ENCODE measurements at places on chromosomes 11 and 22.

DNA sequence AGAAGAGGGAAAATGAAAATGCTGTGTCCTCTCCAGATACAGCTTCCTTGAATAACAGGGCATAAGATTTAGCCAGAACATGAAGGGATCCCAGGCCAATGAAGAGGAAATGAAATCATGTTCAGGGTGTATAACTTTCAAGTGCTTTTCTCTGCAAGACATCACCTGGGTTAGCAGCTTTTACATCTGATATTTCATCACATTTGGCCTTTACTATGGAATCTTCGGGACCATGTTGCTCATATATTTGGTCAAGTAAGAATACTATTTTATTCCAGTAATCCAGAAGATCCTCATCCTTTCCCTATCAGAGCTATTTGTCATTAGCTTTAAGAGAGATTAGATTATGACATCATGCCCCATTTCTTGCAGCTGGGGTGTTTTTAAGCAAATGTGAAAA lies 66.3 kb upstream of the OR5AK2 start:
- no peak for DNase-seq

DNA sequence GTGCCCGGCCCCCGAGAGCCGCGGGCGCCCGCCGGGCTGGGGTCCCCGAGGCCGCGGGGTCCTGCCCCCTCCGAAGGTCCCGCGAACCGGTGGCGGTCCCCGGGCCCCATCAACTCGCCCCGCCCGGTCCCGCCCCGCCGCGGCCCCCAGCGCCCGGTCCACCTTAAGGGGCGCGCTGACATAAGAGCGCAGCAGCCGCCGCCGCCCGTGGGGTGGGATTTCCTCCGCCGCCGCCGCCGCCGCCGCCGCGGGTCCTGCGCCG lies at the start of gene ZDHHC8:
Gene ZDHHC8 (plus strand): TSS at position 208 of the 262 bp plus-strand sequence. CDS start 144 bp downstream, outside the sequence.
- peak; percentile 64 for DNase-seq

DNA sequence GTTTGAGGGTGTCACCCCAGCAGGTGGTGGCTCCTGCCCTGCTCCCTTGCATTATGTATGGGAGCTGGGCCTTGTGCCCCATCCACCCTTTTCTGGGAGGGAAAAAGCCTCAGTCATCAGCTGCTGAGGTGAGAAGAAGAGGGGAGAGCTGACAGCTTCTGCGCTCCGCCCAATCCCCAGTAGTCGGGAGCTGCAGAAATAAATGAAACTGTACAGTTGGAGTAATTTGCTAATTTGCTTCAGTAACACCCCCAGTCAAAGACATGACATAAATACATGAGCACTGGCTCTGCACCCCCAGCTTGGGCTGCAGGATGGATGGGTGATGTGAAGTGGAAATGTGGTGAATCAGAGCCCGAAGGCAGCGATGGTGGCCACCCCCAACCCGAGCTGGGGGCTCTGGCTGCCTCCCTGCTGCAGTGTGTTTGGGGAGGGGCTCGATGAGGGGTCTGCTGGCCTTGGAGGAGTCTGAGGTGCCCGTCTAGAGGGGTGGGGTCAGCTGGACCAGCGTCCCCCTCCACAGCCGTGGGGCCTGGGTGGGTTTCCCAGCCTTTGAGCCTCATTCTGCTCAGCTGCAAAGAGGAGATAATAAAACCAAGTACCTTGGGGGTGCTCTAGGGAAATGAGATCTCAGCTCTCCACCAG lies 59.2 kb downstream of the MPPED1 start:
- DNase-seq, result no peak

DNA sequence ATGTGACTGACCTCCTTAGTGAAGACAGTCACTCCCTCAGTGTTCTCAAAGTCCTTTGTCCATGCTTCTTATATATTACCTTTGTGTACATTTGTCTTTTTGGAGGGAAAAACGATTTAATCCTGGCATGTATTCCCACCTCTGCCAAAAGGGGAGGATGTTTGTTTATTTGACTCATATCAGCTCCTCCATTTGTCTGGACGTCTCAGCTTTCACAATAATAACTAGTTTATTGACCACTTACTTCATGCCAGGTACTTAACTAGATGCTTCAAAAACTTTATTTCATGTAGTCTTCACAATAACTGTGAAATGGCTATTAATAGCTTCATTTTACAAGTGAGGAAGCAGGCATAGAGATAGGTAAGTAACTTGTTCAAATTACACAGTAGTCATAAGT lies 5.3 kb downstream of the TBCEL start:
- no peak for DNase-seq

- DNase-seq, result peak; percentile 76
Measured at GRCh38 chr11:43905813-43906241, 25.2 kb downstream of the ALKBH3 start.

DNA sequence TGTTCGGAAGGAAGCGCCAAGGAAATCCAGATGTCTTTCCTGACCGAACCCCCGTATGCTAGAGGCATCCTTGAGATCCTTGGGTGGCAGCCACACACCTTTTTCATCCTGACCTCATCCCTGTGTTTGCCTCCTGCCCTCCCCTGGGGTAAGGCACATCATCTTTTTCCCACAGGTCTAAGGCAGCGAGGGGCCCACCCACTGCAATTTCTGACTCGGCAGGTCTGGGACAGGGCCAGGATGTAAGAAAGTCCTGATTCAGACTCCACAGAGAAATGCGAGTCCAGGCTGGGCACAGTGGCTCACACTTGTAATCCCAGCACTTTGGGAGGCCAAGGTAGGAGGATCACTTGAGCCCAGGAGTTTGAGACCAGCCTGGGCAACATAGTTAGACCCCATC lies 10.5 kb downstream of the ZMAT5 start:
- DNase-seq, result no peak

DNA sequence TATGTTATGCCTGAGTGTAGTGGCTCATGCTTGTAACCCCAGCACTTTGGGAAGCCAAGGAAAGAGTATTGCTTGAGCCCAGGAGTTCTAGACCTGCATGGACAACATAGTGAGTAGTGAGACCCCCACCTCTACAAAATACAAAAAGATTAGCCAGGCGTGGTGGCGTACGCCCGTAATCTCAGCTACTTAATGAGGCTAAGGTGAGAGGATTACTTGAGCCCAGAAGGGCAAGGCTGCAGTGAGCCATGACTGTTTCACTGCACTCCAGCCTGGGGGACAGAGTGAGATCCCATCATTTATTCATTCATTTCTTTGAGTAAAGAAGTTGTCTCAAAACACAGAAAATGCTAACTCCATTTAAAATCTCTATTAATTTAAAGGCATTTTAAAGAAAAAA lies 1061.6 kb downstream of the JRKL start:
- DNase-seq, result no peak

DNA sequence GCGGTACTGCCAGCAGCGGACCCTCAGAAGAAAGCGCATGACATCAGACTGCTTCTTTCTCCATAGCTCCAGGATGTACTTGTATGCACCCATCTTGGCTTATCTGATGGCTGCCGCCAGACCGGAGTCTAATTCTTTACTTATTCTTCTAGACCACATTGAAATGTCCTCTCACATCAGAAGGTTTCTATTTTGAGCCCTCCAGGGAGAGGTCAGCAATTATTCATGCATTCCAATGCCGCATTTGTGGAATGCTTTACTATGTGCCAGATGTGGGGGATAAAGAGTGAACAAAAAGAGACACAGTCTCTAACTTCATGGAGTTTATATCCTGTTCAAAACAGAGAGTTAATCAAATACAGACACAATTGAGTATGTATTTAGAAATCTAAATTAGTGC lies 230.1 kb downstream of the MIAT start:
- peak; percentile 36 for DNase-seq

DNA sequence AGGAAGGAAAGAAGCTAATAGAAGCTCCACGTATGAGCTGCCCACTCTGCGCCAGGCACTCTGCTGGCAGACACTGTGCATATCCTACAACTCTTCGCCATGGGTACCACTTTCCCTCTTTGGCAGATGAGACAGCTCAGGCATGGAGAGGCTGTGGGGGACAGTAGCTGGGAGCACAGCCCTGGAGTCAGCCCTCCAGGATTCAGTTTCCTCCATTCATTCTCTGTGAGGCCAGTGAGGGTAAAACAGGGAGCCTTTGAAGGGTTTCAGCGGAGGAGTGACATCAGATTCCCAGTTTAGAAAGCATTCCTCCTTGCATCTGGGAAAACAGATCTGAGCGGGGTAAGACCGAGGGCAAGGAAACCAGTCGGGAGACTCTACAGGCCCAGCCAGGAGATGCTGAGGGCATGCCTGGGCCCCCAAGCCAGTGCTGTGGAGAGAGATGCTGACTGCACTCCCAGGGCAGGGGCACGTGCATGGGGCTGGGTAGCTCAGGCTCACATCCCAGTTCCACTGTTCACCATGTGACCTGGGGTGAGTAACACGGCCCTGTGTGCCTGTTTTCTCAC lies 58.3 kb upstream of the EMID1 start:
- no peak for DNase-seq

DNA sequence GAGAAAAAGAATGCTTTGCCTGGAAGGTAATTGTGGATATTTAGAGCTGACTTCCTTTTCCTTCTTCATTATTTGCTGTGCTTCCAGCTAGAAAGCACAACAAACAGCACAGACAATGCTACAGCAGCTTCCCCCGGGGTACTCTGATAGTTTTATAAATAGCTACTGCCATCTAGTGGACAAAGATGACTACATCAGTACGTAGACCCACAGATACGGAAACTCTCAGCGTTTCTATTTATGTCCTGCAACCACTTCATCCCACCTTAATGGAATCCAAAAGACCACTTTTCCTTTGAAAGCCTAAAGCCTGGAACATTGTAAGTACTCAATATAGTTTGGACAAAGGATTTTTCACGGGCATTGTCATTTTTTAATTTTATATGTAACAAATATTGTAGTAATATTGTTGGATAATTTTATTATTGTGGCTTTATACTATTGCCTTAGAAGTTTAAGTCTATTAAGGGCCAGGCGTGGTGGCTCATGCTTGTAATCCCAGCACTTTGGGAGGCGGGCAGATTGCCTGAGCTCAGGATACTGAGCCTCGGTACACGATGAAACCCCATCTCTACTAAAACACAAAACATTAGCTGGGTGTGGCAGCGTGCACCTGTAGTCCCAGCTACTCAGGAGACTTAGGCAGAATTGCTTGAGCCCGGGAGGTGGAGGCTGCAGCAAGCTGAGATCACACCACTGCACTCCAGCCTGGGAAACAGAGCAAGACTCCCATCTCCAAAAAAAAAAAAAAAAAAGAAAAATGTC lies 7.5 kb downstream of the HSPA8 start:
- DNase-seq, result no peak

DNA sequence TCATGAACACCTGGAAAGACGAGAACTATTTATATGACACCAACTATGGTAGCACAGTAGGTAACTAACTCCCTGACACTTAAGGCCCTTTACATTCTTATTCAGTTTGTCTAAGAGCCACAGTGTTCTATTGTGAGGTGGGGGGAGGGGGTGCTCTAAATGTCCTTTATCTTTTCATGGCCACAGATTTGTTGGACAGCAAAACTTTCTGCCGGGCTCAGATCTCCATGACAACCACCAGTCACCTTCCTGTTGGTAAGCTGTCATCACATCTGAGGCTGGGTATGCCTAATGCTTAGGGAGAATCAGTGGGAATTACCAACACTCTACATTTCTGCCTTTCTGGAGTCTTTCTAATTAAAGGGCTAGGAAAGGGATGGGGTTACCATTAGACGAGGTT lies 30.7 kb downstream of the EHF start:
- no peak for DNase-seq

GRCh38 chr11:134440851-134441250 lies 28.8 kb upstream of the B3GAT1 start:
- DNase-seq, result no peak

DNA sequence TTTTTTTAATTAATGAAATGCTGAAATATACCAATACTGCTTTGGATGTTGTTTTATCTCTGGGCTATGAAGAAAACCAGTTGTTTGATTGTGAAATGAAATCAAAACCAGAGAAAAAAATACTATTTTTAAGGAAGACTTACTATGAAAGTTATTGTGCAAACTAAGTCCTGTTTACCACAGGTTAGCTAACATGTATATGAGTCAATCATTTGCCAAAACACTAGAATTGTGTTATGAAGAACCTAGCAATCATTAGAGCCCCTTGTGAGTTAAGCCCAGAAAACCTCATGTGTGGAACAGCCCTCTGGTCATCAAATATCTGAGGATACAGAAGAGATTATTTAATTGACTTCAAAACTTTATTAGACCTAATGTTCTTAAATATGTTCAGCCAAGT lies 83.7 kb downstream of the FAT3 start:
- DNase-seq, result no peak

DNA sequence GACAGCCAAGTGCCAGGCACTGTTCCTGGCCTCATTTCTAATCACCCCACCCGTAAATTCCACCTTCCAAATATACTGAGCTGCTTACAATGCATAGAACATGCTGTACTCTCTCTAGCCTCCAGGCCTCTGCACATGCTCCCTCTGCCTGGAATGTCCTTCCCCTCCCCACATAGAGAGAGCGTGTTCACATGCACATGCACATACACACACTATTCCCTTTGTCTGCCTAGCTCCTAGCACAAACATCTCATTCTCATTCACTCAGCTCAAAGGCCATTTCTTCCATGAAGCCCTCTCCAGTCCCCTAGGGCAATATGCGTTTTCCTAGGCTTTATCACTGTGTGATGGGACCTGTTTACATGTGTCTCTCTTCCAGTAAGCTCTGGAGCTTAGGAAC lies 144.6 kb downstream of the WT1 start:
- no peak for DNase-seq

DNA sequence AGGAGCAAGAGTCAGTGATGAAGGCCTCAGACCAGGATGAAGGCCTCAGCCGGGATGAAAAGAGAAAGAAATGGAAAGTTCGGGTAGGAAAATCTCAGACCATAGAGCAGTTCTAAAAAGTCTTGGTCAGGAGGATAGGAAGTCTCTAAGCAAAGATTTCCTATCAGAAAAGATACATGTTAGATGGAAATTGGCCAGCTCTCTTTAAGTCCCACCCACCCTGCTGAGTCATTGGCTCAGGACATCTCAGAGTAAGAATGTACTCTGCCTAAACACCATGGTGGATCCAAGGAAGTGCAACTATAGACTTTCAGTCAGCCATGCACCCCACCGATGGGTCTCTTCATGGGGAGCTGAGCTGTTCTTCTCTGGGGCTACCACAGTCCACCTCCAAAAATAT lies 4.4 kb downstream of the OR8B3 start:
- no peak for DNase-seq

- DNase-seq, result no peak
Measured at GRCh38 chr22:37410174-37411055, 16.9 kb downstream of the ELFN2 start.

DNA sequence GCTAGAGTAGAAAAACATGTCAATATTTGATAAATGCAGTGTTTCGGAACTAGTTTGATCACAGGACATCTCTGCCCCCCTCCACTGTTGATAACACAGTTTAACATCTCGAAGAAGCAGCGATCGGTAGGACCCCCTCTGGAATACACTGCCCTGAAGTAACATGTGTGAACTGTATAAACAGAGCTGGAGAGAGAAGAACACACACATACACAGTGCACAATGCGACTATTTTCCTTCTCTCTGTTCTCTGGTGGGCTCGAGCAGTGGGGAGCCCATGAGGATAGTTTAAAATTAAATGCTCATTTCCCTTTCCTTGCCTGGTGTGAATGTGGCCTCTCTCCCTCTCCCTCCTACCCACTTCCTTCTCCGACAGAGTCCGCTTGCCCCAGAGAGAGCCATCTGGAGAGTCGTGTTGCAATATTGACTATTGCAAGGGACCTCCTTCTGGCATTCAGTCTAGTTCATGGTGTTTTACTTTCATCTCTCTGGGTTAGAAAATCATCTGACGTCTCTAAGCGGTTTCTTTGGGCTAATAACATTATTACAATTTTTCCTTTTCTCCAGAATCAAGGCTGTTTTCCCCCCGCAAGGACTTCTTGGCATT lies 51.6 kb upstream of the BARX2 start:
- DNase-seq, result peak; percentile 47

- peak; percentile 65 for DNase-seq
Measured at GRCh38 chr22:31094021-31094551, 13.0 kb downstream of the SMTN start.

Measured in femur (tissue), 1 donor.